GM18507 (cell line): ENCODE measurements at places on chromosomes 12 and 14.

GRCh38 chr12:124595444-124595843 is 28.0 kb upstream of the NCOR2 start:
- DNase-seq = no peak

DNA sequence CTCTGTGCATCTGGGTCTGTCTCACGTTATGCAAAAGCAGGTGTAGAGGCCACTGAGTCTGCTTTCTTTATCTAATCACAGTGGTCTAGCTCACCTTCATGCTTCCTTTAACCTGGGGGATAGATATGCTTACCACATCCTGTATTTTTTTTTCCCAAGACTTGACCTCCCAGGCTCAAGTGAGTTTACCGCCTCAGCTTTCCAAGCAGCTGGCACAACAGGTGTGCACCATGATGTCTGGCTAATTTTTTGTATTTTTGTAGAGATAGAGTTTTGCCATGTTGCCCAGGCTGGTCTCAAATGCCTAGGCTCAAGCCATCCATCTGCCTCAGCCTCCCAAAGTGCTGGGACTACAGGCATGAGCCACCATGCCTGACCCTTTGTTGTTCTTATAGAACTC is 236.0 kb downstream of the ATP23 start:
- DNase-seq = no peak

DNA sequence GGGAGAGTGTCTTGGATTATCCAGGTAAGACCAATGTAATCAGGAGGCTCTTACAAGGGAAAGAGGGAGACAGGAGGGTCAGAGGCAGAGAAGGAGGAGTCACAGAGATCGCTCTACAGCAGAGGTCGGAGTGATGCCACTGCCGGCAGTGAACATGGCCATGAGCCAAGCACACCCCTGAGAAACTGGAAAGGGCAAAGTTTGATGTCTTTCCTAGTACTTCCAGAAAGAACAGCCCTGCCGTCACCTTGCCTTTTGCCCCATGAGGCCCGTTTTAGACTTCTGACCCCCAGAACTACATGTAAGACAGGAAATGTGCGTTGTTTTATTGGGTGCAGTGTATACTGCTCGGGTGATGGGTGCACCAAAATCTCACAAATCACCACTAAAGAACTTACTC is 133.7 kb downstream of the CALM1 start:
- no peak for DNase-seq

DNA sequence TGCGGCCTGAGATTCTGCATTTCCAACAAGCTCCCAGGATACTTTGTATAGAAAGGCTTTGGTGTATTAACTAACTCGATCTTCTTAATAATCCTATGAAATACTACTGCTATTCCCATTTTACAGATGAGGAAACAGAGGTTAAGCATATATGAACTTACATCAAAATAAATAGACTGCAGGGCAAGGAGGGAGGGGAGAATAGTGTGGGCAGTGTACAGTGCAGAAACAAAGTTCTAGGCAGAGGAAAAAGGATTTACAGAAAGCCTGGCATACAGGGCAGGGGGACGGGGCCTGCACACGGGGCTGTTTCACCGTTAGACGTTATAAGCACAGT is 19.0 kb downstream of the NINJ2 start:
- DNase-seq = no peak

GRCh38 chr14:77570706-77571268 is 45.6 kb downstream of the SPTLC2 start:
- DNase-seq = no peak
